ENCODE measurements at places on chromosomes 6 and 20.

DNA sequence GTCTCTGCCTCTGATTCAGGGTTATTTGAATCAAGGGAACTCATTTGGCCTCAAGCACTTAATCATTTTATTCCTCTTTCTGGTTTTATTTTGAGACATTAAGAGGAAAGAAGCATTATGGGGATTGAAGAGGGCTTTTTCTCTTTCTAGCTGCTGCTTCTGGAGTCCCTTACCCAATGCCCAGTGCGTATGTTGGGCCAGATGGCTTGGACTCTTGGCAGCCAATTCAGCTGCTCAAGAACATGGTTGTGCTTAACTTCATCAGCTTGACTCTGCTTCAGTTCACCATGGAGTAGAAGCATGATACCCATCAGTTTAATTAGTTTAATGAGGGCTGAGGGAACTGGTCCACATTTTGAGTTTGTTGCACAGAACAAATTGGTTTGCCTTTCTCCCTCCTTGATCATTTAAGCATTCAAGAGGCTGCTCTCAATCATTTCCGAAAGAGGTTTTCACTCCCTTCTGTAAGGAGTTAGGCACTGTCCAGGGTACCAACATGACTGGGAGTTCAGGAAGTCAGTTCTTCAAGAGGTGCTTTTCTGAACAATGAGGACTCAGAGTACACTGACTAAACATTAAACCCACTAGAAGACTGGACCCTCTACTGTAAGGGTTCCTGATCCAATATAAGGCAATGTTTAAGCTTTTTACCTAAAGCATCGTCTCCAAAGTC lies 14.6 kb downstream of the PDYN start:
- DNase-seq: no peak

GRCh38 chr6:63790334-63790733 lies 154.7 kb downstream of the PHF3 start:
- DNase-seq: no peak

- DNase-seq: no peak
Measured at GRCh38 chr6:127079681-127080080, 38.8 kb upstream of the RSPO3 start.

- no peak for DNase-seq
Measured at GRCh38 chr6:82040405-82041221, 206.9 kb downstream of the IBTK start.

- DNase-seq: no peak
Measured at GRCh38 chr6:143746202-143747119, 68.7 kb downstream of the PHACTR2 start.

- peak; percentile 41 for DNase-seq
Measured at GRCh38 chr6:132961610-132962009, 147.2 kb downstream of the RPS12 start.

All from hematopoietic multipotent progenitor cell treated with erythropoietin and hydrocortisone succinate and interleukin-3 and kit ligand, for 15 days (in vitro differentiated cells).